Transverse colon (tissue), 4 donors: ENCODE measurements at places on chromosomes 16 and 17.

- DNase-seq = no peak
- H3K4me3 ChIP-seq = no peak overlapping the region
- no peak overlapping the region for H3K27ac ChIP-seq
- H3K27me3 ChIP-seq = no peaks in the 10 kb centered on the region
Observed at GRCh38 chr17:58911741-58912343, 156.2 kb downstream of the PPM1E start.

GRCh38 chr17:43680461-43680860, 18.7 kb upstream of the MEOX1 start:
- no peak overlapping the region for H3K27ac ChIP-seq
- H3K27me3 ChIP-seq = no peaks in the 10 kb centered on the region
- H3K4me3 ChIP-seq = no peak overlapping the region
- no peaks in the 10 kb centered on the region for H3K36me3 ChIP-seq
- peaks cover 5% of the 10 kb centered on the region for H3K4me1 ChIP-seq

GRCh38 chr16:69619514-69619913, 53.7 kb downstream of the NFAT5 start:
- no peaks in the 10 kb centered on the region for H3K36me3 ChIP-seq
- no peak for DNase-seq
- no peak overlapping the region for H3K27ac ChIP-seq
- H3K4me1 ChIP-seq = peaks cover 33% of the 10 kb centered on the region

GRCh38 chr17:40032322-40033320, 17.4 kb downstream of the CSF3 start:
- peaks cover 5% of the 10 kb centered on the region for H3K4me1 ChIP-seq
- H3K36me3 ChIP-seq = peaks cover 23% of the 10 kb centered on the region
- no peaks in the 10 kb centered on the region for H3K27me3 ChIP-seq
- no peak overlapping the region for H3K4me3 ChIP-seq
- peak; percentile 91 for DNase-seq

- H3K4me1 ChIP-seq = peaks cover 17% of the 10 kb centered on the region
- no peak within 1 kb of the TSS for H3K27ac ChIP-seq
- H3K36me3 ChIP-seq = no peaks in the 10 kb centered on the region
- no peak for DNase-seq
- H3K27me3 ChIP-seq = peaks cover 79% of the 10 kb centered on the region
Observed at GRCh38 chr17:41734139-41734948, at the start of gene HAP1. Gene HAP1, minus strand, starts transcription at chr17:41734643. Its CDS starts 9 bp downstream, at chr17:41734634.
